ENCODE measurements at places on chromosomes 5 and 9.

DNA sequence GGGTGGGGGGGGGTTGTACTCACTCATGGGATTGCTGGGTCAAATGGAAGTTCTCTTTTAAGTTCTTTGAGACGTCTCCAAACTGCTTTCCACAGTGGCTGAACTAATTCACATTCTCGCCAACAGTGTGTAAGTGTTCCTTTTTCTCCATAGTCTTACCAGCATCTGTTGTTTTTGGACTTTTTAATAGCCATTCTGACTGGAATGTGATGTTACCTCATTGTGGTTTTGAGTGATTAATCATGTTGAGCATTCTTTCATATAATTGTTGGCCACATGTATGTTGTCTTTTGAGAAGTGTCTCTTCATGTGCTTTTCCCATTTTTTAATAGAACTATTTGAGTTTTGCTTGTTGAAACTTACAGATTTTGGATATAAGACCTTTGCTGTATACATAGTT, 94.9 kb upstream of the PLPPR1 start:
- no peak for DNase-seq

DNA sequence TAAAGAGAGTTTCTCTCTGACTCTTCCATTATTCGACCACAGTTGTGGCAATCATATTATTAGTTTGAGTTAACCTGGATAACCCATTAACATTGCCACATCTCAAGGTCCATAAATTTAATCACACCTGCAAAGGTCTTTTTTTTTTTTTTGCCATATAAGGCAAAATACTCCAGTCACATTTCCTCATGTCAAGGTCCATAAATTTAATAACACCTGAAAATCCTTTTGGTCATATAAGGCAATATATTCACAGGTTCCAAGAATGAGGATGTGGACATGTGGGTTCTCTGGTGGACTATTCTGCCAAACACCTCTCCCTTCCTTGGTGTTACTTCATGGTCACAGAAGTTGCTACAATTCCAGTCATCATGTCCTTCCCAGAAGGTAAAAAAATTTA, 213.5 kb upstream of the COX7C start:
- no peak for DNase-seq

DNA sequence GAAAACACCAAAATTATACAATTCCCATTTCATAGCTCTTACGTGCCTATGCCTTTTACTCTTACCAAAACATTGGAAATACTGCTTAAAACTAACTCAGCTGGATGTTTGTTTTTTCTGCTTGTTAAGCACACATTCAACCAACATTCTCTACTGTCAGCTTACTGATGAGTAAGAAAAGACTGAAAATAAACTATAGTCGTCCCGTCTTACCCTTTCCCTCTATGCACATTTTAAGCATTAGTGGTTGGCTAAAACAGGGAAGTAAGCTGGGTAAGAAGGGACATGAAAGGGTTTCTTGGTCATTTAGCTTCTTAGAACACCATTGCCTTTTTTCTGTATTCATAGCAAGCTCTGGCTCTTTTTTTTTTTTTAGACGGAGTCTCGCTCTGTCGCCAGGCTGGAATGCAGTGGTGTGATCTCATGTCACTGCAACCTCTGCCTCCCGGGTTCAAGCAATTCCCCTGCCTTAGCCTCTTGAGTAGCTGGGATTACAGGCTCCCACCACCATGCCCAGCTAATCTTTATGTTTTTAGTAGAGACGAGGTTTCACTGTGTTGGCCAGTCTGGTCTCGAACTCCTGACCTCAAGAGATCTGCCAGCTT, 232.1 kb upstream of the PCSK5 start:
- DNase-seq: no peak

GRCh38 chr9:8895861-8896224, 1096.3 kb upstream of the DMAC1 start:
- DNase-seq: no peak

- no peak for DNase-seq
These were observed 504.5 kb upstream of the ITGA1 start for GRCh38 chr5:52283221-52283620.

DNA sequence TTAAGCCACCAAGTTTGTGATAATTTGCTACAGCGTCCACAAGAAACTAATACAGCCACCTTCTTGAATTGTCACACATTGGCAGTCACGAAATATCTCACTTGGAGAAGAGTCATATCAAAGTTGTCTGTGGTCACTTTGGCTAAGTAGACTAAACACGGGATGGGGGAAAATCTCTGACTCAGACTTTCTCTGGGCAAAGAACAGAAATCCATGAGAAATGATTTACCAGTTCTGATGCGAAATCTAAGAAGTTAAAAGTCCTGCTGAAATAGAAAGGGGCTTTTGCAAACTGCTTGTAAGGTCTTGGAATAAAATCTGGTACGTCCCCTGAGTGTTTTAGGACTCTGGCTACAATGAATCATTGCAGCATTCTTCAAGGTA, 158.4 kb downstream of the COL23A1 start:
- no peak for DNase-seq

DNA sequence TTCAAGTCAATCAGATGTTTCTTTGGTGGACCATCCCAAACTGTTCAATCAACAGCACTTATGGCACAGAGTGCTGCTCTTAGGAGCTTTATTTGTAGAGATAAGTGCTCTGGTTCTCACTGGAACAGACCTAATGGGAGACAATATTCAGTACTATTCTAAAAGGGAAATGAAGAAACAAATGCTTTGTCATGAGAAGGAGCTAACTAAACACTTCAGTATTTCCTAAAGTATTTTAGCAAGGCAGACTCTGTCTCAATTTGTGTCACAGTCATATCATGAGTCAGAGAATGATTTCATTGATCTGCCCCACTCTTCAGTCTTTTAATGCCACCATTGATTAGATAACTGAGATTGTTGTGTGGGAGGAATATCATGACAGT, 175.3 kb downstream of the SLF1 start:
- DNase-seq: no peak

GRCh38 chr5:61637566-61637965, 305.5 kb downstream of the ZSWIM6 start:
- no peak for DNase-seq

DNA sequence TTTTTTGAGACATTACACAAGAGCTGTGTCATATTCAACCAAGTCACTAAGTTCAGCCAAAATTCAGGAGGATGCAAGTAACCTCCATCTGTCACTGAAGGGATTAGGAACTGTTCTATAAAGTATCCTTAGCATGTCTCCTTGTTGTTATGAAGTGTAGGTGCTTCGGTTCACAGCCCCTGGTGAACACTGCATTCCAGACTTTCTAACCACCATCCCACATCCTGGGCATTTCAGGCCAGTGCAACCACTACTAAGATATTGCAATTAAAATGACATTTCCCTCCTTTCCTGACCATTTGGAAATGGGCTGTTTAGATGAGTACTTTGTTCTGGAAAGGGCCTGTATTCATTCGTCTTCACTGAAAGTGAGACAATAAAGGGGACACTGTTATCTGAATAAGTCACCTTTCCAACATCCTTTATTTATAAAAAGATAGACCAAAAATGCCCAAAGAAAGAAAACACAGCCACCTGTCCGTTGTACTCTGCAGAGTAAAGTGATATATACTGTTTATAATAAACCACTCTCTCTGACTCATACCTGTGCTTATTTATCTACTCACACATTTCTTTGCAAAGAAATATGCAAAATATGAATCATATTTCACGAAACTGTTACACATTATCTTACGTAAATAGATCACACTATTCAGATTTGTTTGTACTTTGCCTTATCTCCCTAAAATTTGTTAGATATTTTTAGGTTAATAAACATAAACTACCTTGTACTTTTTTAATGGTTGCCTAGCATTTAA, 861.9 kb downstream of the CDH18 start:
- DNase-seq: no peak

DNA sequence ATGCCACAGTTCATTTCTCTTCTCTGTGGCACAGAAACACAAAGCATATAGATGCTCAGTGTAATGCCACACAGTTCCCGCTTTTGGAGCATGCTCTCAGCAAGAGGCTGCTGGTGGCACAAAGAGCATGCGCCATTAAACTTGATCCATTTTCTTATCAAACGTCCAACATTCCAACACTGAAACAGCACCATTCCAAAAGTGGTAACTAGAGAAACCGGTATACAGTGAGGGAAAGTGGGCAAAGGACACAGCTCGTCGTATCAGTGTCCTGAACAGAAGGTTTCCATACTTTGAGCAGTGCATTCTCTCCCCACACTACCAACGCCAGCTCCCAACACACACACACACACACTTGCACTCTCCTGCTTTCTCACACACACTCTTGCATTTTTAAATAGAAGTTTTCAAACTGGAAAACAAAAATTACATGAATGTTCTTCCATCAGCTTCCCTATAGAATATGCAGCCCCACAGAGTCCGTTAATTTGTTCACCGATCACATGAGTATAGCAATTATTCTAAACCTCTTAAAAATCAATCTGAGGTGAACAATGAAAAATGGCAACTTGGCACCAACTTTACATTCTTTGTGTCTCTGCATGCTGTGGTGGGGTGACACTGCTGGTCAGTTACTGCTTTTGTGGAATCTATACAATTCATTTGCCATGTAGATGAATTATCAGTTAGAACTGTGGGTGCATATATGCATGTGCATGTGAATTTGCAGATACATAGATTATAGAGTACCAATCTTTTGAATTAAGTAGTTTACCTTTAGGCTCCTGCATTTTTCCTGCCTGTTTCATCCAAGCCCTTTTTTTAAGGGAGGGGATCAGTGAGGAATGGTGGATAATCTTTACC, 5.7 kb downstream of the NFIB start:
- DNase-seq: no peak

DNA sequence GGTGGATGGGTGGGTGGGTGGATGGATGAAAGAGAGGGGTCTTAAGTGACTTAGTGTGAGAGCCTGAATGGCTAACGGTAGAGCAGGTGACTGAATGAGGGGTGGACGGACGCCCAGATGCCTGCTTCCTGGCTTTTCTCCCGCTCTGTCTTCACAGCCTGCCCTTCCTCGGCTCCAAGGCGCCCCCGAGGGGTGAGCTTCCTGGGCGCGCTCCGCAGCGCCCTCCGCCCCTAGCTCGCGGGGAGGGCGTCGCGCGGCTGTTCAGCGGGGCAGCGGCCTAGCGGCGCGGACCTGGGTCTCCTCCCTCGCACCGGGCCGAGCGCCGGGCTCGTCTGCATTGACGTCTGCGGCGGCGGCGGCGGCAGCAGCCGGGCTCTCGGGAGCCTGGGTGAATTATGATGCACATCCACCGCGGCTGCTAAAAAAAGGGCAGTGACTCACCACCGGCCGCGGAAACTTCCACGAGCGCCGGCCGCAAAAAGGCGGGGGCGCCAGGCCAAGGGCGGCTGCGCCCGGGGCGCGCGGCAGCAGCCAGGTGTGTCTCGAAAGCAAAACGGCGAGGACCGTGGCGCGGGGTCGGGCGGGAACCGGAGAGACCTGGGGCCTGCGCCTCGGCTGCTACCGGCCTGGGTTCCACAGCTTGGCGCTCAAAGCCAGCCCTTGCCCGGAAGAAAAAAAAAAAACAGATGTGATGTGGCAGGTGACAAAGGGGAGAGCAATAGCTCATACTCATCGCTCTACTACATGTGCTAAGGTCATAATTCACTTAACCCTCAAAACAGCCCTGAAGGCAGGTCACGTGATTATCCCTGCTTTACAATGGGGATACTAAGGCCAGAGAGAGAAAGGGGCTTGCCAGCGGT, 143.0 kb upstream of the ADRA1B start:
- DNase-seq: peak; percentile 91

- DNase-seq: no peak
These were observed 147.5 kb downstream of the LURAP1L start for GRCh38 chr9:12922224-12922866.
